Activated CD4-positive, alpha-beta T cell treated with anti-CD3 and anti-CD28 coated beads, Interleukin-2, amount 50 U/mL, for 1 hour (primary cell): ENCODE measurements at places on chromosomes 7 and 10.
A peak's percentile ranks its signal among the peaks of the same experiment; 100 is the strongest.

GRCh38 chr10:103843045-103843444 is 12.3 kb downstream of the SH3PXD2A start:
- no peak for DNase-seq

GRCh38 chr10:17835688-17836087 is 26.5 kb downstream of the MRC1 start:
- DNase-seq = no peak

GRCh38 chr10:58016614-58017013 is 251.1 kb downstream of the IPMK start:
- DNase-seq = no peak

DNA sequence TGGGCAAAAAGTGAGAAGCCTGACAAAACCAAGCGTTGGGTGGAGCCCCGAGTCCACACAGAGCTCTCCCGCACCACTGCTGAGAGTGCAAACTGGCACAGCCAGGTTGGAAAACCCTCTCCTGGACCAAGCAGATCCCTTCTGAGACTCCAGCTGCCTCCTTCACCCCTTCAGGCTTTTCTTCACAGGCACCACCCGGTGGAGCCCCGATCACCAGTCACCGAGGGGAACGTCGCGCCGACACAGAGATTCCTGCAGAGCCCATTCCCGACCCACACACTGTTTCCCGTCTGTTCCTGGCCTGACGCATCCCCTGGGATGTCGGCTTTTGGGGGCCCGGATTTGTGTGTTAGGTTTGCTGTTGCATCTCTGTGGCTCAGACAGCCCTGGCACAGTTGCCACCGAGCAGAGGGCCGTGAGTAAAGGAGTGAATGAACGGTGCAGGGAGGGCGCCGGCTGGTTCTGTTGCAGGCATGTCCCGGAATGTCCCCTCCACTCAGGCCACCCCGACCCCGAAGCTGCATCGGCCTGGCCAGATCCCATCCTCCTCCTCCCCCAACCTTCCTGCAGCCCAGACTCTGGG is 51.0 kb upstream of the INPP5A start:
- DNase-seq = no peak

DNA sequence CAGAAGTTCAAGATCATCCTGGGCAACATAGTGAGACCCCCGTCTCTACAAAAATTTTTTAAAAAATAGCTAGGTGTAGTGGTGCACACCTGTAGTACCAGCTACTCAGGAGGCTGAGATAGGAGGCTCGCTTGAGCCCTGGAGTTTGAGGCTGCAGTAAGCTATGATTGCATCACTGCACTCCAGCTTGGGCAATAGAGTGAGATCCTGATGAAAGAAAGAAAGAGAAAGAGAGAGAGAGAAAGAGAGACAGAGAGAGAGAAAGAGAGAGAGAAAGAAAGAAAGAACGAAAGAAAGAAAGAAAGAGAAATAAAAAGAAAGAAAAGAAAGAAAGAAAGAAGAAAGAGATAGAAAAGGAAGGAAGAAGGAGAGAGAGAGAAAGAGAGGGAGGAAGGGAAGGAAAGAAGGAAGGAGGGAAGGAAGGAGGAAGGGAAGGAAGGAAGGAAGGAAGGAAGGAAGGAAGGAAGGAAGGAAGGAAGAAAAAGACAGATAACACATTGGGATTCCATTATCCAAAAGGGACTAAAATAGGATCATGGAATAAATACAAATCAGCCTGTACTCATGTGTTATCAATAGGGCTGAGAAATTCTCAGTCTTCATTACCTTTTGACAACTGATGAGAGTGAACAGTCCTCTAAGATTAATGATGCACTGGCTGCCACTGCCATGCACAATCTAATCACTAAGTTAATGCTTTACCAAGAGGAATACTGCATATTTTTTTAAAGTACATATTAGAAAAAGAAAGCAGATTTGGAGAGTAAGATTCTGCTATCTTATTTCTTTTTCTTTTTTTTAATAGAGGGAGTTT is 35.4 kb upstream of the WAC start:
- no peak for DNase-seq

- DNase-seq = no peak
Measured at GRCh38 chr10:17586821-17587234, 30.3 kb downstream of the HACD1 start.

DNA sequence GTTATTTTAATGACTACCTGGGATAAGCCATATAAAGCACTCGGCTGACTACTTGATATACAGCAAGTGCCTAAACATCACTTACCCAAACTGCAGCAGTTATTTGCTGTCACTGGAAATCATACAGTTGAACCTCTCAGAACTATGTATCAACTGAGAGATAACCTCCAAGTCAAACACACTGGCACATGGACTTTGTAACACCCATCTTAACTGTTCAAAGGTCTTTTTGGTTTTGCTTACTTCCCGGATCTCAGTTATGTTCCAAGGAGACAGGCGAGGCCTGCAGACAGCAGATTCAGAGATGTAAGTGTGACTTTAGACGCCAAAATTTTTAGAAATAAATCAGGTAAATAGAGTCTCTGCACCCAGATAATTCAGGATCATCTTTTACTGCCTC is 34.6 kb upstream of the DAGLB start:
- no peak for DNase-seq

GRCh38 chr7:1243964-1244416 is 11.3 kb downstream of the UNCX start:
- DNase-seq = no peak

GRCh38 chr7:40658729-40659128 is 523.9 kb downstream of the SUGCT start:
- no peak for DNase-seq

GRCh38 chr10:28668363-28669226 is 8.7 kb upstream of the BAMBI start:
- DNase-seq = peak; percentile 18

- no peak for DNase-seq
Measured at GRCh38 chr10:3023892-3024291, 43.5 kb upstream of the PFKP start.

DNA sequence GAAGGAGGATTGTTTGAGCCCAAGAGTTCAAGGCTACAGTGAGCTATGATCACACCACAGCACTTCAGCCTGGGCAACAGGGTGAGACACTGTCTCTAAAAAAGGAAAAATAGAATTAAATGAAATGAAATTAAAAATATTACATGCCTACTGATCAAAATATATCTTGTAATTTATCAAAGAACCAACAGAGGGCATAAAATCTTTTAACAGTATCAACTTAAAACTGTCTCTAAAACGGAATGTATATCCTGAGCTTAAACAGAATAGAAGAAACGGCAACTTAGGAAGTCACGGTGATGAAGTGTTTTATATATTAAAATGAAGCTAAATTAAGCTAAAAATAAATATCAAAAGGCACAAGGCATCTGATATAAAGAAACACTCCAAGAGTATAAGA is 78.8 kb downstream of the MTPAP start:
- DNase-seq = no peak

GRCh38 chr7:21507627-21508343 is 35.1 kb upstream of the DNAH11 start:
- DNase-seq = peak; percentile 10

DNA sequence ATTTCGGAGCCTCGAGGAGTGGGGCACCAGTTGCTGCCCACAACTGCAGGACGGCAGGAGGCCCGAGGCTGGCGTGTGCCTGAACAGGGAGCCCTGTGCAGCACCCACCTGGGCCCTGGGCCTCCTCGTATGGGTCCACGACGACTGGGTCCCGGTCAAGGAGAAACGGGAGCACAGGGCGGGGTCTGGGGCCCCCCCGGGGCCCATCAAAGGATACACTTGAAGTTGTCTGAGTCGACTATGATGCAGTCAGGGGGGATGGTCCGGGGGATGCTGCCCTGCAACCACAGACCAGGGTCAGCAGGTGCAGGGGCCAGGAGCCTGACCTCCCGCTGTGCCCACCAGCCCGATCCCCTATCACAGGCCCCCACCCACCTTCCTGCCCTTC is 28.5 kb upstream of the NKX6-2 start:
- no peak for DNase-seq

DNA sequence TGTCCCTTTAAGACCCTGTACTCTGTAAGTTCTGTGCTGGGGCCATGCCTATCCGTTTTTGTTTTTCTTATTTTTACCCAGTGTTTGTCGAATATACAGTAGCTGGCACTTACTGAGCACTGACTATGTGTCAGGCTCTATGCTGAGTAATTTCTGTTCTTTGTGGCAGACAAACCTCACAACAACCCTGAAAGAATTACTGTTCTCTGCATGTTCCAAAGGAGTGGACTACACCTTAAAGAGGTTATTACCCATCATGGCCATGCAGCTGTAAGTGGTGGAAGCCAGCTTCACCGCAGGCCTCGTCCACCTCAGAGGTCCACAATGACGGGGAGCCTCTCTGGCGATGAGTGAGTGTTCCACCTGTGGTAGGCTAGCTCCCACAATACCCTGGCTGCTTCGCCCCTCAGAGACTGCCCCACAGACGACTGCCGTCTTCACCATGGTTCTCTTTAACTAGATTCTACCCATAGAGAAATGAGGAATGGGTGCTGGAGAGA is 30.1 kb upstream of the RBM20 start:
- DNase-seq = no peak

- no peak for DNase-seq
Measured at GRCh38 chr10:131944412-131944811, 37.3 kb downstream of the BNIP3 start.

- DNase-seq = no peak
Measured at GRCh38 chr10:109988212-109988596, 19.6 kb upstream of the ADD3 start.

- DNase-seq = peak; percentile 30
Measured at GRCh38 chr10:132395704-132396493, 1.1 kb upstream of the PWWP2B start.

DNA sequence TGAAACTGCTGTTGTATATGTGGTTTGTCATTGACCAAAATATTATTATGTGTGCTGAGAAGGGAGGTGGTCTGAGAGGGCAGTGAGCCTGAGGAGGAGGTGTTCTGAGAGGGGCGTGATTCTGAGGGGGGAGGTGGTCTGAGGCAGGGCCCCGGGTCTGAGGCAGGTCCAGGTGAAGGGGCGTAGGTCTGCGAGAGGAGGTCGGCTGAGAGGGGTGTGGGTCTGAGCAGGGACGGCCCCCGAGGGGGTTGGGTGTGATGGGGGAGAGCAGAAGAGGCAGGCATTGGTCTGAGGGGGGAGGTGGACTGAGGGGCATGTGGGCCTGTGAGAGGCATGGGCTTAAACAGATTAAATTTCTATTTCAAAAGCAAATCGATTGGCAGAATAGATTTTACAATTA is 32.4 kb downstream of the AKR1C4 start:
- no peak for DNase-seq

- no peak for DNase-seq
Measured at GRCh38 chr10:62669341-62669740, 135.2 kb upstream of the ADO start.

GRCh38 chr10:28320799-28321198 is 17.9 kb upstream of the MPP7 start:
- no peak for DNase-seq

DNA sequence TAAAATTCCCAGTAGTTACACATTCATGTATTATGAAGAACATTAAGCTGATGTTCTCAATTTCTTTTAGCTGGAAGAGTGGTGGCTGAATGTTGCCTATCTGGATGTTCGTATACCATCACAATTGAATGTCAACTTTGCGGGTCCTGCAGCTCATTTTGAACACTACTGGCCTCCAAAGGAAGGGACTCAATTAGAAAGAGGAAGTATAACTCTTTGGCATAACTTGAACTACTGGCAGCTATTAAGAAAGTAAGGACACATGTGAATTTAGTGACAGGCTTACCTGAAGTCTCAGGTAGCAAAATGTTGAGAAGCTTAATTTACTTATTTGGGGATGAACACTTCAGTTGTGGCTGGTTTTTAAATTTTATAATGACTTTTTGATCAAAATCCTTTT is 15.9 kb downstream of the CROT start:
- DNase-seq = no peak

GRCh38 chr10:71972746-71973695 is 8.8 kb downstream of the CHST3 start:
- no peak for DNase-seq

GRCh38 chr7:97623333-97623732 is 108.6 kb upstream of the TAC1 start:
- DNase-seq = no peak

- no peak for DNase-seq
Measured at GRCh38 chr7:135510592-135511183, 786 bp upstream of the CNOT4 start.

GRCh38 chr7:22563621-22564241 is 63.7 kb upstream of the STEAP1B start:
- DNase-seq = no peak

DNA sequence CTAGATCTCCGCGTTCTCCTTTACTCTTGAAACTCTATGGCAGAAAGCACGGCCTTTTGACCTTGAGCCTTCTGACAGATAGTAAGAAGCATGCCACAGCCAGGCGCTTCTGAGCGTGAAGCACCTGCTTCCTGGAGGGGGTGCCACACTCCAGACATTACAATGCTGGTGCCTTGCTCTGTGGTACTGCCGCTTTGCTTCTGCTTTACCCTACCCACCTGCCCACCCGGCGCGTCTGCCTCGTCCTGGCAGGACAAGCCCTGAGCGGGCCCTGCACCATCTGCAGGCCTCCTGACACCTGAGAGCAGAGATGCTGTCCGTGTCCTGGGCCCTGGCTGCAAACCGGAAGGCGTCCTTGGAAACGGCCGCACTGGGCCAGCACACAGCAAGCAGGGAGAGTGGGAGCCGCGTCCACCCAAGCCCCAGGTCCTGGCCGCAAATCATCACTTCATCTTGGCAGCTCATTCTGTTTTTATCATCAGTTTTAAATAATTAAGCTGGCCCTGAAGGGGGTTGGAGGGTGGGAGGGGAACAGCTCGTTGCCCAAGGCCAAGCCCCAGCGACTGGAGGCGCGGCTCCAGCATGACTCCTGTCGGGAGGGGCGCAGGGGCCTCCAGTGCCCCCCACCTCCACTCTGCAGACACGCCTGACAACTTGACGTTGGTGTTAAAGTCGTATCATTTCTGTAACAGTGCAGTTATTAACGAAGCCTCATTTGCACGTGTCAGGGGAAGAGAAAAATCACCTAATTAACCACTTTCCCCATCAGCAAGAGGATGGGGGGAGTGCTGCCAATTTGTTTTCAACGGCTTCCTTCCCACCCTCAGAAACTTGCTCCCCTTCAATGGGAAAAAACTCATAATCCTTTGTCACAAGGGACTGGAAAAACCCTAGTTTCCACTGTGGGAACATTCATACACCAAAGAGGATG is 132.2 kb downstream of the MAD1L1 start:
- DNase-seq = no peak

DNA sequence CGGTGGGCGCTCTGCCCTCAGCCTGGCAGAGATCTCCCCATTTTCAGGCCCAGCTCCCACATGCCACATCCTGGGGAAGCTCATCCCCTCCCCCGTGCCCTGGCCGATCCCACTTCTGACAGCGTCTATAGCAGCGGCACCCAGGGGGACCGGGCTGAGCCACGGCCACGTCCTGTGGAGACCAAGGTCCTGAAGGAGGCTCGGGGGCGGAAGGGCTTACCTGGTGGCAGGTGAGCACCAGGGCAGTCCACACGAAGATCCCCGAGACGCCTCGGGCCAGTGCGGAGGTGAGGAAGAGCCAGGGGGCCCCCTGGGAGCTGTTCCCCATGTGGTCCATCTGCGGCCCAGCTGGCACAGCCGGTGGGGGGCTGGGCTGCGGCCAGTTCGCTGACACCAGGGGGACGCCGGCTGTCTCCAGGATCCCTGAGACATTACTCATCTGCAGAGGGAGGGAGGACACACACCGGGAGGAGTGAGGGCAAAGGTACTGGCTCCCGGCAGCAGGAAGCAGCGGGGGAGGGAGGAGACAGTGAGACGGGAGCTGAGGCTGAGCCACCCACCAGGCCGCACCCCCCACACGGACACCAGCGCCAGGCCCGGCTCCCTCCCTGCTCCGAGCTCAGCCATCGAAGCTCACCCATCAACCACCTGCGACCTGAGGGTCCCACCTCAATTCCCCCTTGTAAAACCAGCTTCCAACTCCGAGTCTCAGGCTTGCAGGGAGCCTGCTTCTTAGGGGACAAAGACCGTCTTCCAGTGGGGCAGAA is 776 bp downstream of the TMEM184A start:
- DNase-seq = no peak
